ENCODE measurements at places on chromosomes 16 and 17.

GRCh38 chr17:47847341-47848197 lies 3.4 kb downstream of the SP6 start:
- no peak for DNase-seq

DNA sequence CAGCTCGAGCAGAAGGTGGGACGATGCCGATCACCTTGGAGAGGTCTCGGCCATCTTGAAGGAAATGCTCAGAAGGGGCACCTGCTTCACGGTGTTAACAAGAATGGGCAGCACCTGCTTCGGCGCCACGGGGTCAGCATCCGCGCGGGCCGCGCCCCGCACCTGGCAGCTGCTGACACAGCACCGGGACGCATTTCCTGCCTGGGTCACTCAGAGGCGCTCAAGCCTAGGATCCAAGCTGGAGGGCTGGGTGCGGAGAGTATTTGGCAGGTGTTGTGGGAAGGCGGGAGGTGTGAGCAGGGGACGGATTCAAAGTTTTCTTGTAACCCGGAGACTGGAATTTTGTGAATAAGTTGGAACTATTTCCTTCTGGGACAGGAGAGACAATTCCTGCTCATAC lies 39.3 kb upstream of the AKTIP start:
- DNase-seq, result no peak

DNA sequence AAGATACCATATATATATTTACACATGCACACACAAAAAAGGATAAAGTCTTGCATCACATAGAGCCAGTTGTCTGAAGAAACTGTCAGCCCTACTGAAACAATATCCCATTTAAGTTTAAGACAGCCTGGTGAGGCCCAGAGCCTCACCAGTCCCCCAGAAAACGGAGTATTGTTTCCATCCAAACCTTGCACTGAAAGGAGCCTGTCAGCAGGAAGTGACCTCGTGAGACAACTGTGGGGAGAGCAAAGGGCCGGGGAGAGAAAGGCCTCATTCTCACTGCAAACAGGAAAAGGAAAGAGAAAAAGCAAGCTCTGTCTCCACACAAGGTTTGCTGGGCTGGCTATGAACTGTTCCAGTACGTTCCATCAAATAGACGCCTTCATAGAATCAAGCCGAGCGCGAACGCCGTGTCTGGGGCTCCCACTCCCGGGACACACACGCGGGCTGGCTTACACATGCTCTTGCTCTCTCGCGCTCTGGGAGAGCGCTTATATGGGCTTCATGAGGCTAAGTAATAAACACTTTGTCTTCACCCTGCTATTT lies 44.4 kb upstream of the ZFHX3 start:
- DNase-seq, result no peak

GRCh38 chr17:57956291-57957119 lies 1.3 kb upstream of the CUEDC1 start:
- DNase-seq, result no peak
